Inflammatory macrophage treated with lipopolysaccharide for 4 hours (primary cell): ENCODE measurements at places on chromosomes 11 and 22.

- DNase-seq: peak; percentile 52
These were observed 76.9 kb upstream of the CTSC start for GRCh38 chr11:88414385-88414861.

DNA sequence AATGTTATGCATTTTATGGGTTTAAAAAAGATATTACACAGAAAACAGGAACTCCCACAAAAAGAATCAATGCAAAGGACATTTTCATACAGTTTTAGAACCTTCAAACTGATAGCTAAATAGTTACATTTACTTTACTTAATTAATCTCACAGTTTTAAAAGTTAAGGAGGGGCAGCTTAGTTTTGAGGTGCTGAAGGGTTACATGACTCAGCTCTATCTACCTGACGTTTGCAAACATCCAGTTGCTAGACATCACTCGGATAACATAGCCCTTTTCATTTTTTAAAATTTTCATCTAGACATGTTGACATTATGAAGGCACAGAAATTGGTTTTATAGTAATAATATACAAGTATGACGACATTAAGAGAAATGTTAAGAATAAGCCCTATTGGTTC is 53.7 kb upstream of the HSD17B12 start:
- no peak for DNase-seq

- DNase-seq: peak; percentile 74
These were observed 90.7 kb downstream of the FAM76B start for GRCh38 chr11:95698676-95699557.

GRCh38 chr11:84909740-84910139 is 717.4 kb downstream of the DLG2 start:
- DNase-seq: no peak

DNA sequence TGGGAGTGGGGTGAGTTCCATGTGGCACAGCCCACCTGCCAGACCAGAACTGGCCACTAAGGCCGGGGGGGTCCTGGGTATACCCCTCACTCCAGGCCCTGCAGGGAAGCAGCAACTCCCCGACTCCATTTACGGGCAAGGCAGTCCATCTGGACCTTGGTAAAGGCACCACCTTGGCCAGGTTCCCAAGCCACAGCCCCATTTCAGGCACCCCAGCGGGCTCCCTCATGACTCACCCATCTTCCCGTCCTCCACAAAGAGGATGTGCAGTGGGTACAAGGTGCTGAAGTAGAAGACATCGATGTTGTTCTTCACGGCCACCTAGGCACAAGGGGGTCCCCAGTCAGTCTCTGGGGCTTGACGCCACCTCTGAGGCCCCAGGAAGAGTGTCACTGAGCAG is 15.7 kb upstream of the RASL10A start:
- DNase-seq: no peak

DNA sequence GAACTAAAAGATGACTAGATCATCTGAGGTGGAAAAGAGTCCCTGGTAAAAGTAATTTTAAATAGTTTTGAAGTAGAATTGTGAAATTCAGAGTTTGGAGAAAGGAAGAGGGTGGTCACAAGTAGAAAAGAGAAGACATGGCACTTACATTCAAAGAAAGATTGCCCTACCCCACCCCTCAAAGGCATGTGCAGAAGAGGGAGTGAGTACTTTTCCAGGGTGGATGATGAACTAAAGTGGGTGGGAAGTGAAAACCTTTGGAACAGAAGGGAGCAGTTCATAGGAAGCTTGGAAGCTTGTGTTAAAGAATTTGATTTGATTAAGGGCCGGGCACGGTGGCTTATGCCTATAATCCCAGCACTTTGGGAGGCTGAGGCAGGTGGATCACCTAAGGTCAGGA is 23.6 kb downstream of the SREBF2 start:
- DNase-seq: no peak
